Motor neuron (in vitro differentiated cells): ENCODE measurements at places on chromosomes 3 and 15.

DNA sequence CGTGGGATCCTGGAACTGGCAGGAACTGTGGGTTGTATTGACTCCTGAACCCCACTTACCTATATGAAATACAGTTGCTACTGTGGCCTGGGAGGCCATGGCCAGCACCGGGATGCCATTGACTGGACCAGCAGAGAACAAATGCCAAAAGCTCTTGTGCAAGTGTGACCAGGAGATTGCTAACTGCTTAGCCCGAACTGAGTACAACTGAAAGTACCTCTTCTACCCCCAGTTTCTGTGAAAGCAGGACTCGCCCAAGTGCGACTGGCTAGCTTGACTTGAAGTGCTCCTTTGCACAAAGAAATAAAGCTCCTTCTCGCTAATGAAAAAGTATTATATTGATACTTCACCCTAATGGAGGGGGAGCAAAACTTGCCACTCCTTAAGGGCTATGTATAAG, 101.3 kb upstream of the ATP11B start:
- no peak for ATAC-seq

DNA sequence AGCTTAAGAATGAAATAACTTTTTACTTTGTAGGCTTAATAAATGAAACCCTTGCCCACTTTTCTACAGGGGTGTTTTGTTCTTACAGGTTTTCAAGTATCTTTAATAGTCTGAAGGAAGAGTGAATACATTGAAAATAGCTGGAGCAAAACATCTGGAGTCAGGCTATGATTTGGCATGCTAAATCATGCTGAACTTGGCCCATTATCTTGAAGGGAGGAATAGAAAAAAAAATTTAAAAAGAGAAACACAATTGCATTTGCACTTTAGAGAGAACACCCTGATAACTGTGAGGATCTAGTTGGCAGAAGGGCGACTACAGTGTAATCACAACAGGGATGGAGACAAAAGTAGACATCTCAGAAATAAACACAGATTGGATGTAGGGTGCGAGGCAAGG, 1.8 kb upstream of the IQGAP1 start:
- ATAC-seq = no peak

DNA sequence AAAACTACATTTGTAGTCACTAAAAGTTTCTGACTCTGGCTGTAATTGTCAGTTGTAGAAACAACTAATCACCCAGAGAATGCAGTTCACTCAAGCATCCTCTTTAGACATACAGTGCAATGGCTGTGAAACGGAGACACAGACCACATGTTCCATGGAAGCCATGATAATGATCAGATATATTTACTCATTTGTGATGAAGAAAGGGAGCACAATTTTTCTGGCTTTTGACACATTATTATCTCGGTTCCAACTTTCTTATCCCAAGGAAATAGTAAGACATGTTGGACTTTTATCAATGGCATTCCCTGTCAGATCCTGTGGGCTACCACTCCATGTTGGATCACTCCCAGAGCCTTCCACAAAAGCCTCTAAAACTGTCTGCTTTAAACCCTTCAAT, 215.0 kb upstream of the LRIG1 start:
- ATAC-seq = no peak

- peak; percentile 60 for ATAC-seq
Measured at GRCh38 chr3:16245609-16246008, 19.1 kb downstream of the DPH3 start.

DNA sequence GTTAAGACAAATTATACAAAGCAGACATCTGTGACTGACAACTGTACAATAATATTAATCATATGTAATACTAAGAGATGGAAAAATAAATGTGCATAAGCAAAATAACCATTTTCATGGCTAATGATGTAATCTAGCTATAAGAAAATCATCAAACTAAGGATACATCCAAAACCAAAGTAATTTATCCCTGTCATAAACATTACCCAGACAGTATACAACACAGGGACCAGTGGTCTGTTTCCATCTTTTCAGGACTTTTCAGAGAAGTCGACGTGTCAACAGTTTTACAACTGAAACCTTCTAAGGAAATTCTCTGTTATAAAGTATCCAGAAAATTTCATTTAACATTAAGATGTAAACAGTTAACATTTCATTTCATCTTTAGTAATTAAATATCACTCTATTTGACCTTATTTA, 11.0 kb downstream of the THBS1 start:
- ATAC-seq = no peak

DNA sequence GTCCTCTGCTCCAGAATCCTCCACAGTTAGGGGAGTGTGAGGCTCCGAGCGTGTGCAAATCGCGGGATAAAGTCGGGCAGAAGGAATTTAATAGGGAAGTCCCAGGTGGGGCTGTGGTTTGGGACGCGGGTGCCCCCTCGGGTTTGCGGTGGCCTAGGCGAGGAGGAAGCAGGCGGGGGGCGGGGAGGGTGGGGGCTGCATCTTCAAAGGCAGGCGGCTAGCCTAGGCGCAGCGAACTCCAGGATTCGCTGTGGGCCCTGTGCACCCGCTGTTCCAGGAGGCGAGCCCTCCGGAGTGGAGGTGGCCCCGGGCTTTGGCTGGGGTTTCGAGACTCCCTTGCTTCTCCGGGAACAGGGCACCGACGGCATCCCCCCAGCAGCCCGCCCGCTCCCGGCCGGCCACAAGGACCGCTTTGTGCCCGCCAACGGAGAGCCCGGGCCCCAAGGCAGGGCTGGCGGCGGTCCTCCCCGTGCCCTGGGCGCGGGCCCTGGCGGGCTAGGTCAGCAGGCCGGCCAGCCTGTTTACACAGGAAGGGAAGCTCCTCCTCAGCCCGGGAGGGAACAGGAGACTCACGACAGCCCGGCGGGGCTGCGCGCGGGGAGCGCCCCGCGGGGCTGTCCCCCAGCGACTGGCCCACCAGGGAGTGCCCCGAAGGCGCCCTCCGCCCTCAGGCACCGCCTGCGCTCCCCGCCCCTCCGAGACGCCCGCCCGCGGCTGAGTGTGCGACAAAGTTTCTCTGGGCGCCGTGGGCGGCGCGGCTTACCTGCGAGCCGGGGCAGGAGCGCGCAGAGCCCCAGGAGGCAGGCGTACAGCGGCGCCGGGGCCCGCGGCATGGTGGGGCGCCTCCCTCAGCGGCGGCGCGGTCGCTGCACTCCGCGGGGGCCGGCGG, 753 bp downstream of the ITGB5 start:
- peak; percentile 70 for ATAC-seq

- no peak for ATAC-seq
Measured at GRCh38 chr3:45078910-45079522, 52.9 kb downstream of the CLEC3B start.

DNA sequence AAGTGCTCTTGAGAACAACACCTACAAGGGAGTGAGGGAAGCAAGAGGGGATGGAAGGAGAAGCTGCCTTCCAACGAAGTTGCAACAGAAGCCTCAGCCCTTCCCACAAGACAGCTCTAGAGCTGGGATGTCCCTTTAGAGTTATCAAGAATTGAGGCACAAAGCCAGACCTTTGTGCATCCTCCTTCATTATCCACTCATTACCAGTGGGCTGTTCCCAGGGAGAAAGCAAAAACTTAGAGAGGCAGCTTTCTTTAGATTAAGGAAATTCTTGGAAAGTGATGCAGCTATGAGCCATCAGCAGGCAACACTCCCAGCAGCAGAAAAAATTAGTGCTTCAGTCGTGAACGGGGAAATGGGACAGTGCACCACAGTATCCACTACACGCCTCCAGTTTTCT, 10.6 kb upstream of the CD96 start:
- ATAC-seq = no peak
